Naive B cell (primary cell): ENCODE measurements at places on chromosomes 16 and 17. TPM values are rescaled to one million over a fixed set of nuclear protein-coding genes. Genes with fewer than 3 reads are reported as not detected.

Gene PPP1R27
- polyA plus RNA-seq, result 0.64 TPM

Gene SLC6A2
- polyA plus RNA-seq, result not detected

Gene FBF1
- 2.9 TPM for polyA plus RNA-seq

Gene CCL4L2
- polyA plus RNA-seq, result not detected

Gene ATXN7L3
- 14.4 TPM for polyA plus RNA-seq

Gene KRTAP2-2
- not detected for polyA plus RNA-seq

Gene CACNG4
- not detected for polyA plus RNA-seq

Gene SLC46A1
- polyA plus RNA-seq, result 3.6 TPM

Gene WFDC1
- not detected for polyA plus RNA-seq

Gene OR4D1
- polyA plus RNA-seq, result not detected

Gene KRTAP4-4
- not detected for polyA plus RNA-seq

Gene RTN4RL1
- polyA plus RNA-seq, result not detected

Gene SOST
- polyA plus RNA-seq, result not detected

Gene RNF43
- 0.63 TPM for polyA plus RNA-seq

Gene GAS7
- 1.1 TPM for polyA plus RNA-seq

Gene CRYBA1
- polyA plus RNA-seq, result not detected

Gene SLC5A2
- 0.15 TPM for polyA plus RNA-seq

Gene CDK5R1
- 5.7 TPM for polyA plus RNA-seq

Gene ESRP2
- polyA plus RNA-seq, result 0.32 TPM

Gene RAP1GAP2
- polyA plus RNA-seq, result 2.5 TPM

Gene ERN2
- polyA plus RNA-seq, result not detected

Gene IGSF6
- 1.6 TPM for polyA plus RNA-seq

Gene KCNJ18
- polyA plus RNA-seq, result not detected

Gene TP53TG3F
- not detected for polyA plus RNA-seq

Gene DDX19B
- polyA plus RNA-seq, result 33.8 TPM

Gene HOXB7
- 0.24 TPM for polyA plus RNA-seq

Gene ZNF287
- polyA plus RNA-seq, result 12.9 TPM

Gene LRRC37A
- 1.8 TPM for polyA plus RNA-seq

Gene NEUROD2
- polyA plus RNA-seq, result 0.09 TPM

Gene RBL2
- polyA plus RNA-seq, result 165 TPM

Gene IL34
- not detected for polyA plus RNA-seq
